ENCODE measurements at places on chromosomes 6 and 20.
A peak's percentile ranks its signal among the peaks of the same experiment; 100 is the strongest.

DNA sequence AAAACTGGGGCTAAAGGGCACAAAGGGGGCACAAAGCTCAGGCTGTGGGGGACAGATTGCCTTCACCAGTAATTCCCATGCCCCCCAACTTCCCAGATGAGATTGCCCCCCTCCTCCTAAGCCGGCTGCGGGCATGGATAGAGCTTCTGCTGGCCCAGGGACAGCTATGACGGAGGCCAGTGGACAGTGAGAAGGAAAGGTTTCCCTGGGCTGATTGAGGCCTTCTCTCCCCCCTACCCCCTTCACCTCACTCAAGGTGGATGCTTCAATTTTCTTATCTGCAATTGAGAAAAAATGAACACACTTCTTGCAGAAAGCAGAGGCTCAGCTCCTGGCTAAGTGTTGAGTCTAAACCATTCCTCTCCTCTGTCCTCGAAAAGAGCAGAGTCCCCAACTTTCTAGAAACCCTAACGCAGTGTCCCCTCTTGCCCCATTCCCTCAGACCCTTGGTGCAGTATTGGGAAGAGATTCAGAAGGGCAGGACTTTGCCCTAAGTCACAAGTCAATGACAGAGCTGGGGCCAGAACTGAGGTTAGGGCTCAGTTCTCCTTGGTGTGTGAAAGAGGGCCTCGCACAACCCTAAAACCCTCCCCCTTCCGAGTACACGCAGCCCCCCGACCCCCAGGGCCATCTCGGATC, 808 bp downstream of the SDC4 start:
- no peaks in the 10 kb centered on the region for H3K27me3 ChIP-seq
- peak overlapping the region; percentile 82 for H3K27ac ChIP-seq
- peak overlapping the region; percentile 84 for H3K4me3 ChIP-seq

DNA sequence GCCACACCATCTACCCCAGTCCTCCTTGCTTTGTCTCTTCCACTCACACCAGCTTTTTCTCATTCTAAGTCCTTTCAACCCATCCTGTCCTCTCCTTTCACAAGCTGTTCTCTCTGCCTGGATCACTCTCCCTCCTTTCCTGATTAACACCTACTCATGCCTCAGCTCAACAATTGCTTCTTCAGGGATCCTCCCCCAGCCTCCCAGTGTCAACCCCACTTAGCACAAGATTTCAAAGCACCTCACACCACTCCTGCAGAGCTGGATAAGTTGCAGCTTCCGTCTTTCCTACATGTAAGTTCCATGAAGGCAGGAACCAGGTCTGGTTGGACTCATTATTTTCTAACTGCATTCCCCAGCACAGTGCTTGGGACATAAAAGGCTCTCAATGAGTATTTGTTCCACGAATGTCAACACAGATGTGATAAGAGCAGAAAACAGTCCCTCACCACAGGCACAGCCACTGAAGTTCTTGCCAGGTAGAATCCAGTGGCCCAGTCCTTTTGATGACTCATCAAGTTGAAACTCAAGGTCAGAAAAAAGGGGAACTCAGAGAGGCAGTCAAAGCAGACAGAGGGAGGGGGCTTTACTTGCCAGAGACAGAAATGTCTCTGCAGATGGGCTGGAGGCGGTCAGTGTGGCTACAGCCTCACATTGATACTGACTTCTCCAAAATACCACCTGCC, 193.4 kb upstream of the PRDM1 start:
- no peak overlapping the region for H3K4me3 ChIP-seq
- H3K27me3 ChIP-seq: no peaks in the 10 kb centered on the region
- no peak for DNase-seq

- DNase-seq: no peak
- no peaks in the 10 kb centered on the region for H3K36me3 ChIP-seq
- no peak overlapping the region for H3K27ac ChIP-seq
- no peak overlapping the region for H3K4me3 ChIP-seq
- no peaks in the 10 kb centered on the region for H3K4me1 ChIP-seq
- no peaks in the 10 kb centered on the region for H3K27me3 ChIP-seq
Measured at GRCh38 chr6:143880412-143880811, 16.1 kb downstream of the ZC2HC1B start.

DNA sequence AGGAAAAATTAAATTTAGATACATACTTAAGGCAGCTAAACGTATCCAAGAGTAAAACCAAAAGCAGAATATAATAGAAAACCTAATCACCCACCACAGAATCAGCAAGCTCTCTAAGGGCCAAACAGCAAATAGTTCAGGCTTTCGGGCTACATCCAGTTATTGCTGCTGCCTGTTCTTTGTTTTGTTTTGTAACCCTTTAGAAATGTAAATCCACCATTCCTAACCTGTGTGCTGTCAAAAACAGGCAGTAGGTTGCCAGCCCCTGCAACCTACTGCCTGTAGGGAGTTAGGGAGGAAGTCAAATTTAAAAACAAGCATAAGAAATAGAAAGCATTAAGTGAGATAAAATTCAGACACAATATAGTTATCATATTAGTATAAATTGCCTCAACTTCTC, 225.9 kb downstream of the PTPRT start:
- H3K27ac ChIP-seq: no peak overlapping the region
- no peak for DNase-seq
- H3K27me3 ChIP-seq: no peaks in the 10 kb centered on the region
- no peaks in the 10 kb centered on the region for H3K4me1 ChIP-seq
- H3K36me3 ChIP-seq: no peaks in the 10 kb centered on the region
- H3K4me3 ChIP-seq: no peak overlapping the region

- no peaks in the 10 kb centered on the region for H3K27me3 ChIP-seq
- H3K4me1 ChIP-seq: no peaks in the 10 kb centered on the region
- no peak overlapping the region for H3K4me3 ChIP-seq
- H3K27ac ChIP-seq: no peak overlapping the region
Measured at GRCh38 chr6:166166314-166167257, 1.1 kb downstream of the TBXT start.

- no peak for DNase-seq
- no peak overlapping the region for H3K4me3 ChIP-seq
- H3K27ac ChIP-seq: no peak overlapping the region
- no peaks in the 10 kb centered on the region for H3K36me3 ChIP-seq
Measured at GRCh38 chr6:14372734-14373489, 255.3 kb downstream of the CD83 start.

GRCh38 chr20:49633643-49634042, 65.7 kb upstream of the PTGIS start:
- no peak overlapping the region for H3K27ac ChIP-seq
- H3K27me3 ChIP-seq: no peaks in the 10 kb centered on the region
- DNase-seq: no peak

- H3K4me3 ChIP-seq: peak overlapping the region; percentile 95
- H3K4me1 ChIP-seq: peaks cover 21% of the 10 kb centered on the region
- no peaks in the 10 kb centered on the region for H3K27me3 ChIP-seq
- no peak for DNase-seq
- H3K27ac ChIP-seq: peak overlapping the region; percentile 67
Measured at GRCh38 chr6:70413992-70414494, 735 bp downstream of the FAM135A start.

DNA sequence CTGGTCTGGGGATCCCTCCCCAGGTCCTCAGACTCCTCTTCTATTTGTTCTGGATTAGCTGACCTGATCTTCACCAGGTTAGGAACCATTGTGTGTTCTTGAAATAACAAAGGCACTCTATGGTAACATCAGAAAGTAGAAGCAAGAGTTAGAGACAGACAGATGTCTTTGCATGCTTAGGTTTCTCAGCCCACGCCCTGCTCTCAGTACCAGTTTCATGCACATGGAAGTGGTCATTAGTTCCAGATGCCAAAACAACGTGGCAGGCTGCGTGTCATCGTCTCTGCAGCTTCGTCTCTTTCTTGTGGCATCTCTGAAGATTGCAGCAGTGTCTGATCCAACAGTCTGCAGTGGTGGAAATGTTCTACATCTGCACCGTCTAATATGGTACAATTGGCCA, 89.4 kb downstream of the PACRG start:
- no peaks in the 10 kb centered on the region for H3K36me3 ChIP-seq
- no peak overlapping the region for H3K27ac ChIP-seq
- no peak overlapping the region for H3K4me3 ChIP-seq
- no peaks in the 10 kb centered on the region for H3K4me1 ChIP-seq

- H3K27me3 ChIP-seq: no peaks in the 10 kb centered on the region
- no peaks in the 10 kb centered on the region for H3K36me3 ChIP-seq
- no peak overlapping the region for H3K27ac ChIP-seq
- H3K4me1 ChIP-seq: no peaks in the 10 kb centered on the region
- no peak for DNase-seq
Measured at GRCh38 chr6:155036907-155037306, 41.8 kb downstream of the TIAM2 start.

DNA sequence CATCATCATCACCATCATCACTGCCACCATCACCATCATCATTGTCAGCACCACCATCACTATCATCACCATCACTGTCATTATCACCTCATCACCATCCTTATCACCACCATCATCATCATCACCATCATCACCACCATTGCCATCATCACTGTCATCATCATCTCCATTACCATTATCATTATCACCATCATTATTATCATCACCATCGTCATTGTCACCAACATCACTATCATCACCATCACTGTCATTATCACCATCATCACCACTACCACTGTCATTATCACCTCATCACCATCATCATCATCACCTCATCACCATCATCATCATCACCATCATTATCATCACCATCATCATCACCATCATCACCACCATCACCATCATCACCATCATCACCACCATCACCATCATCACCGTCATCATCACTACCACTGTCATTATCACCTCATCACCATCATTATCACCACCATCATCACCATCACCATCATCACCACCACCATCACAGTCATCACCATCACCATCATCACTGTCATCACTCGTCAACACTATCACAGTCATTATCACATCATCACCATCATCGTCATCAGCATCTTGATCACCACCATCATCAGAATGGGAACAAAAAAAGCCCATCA, 191.1 kb downstream of the TTLL2 start:
- H3K36me3 ChIP-seq: no peaks in the 10 kb centered on the region
- DNase-seq: no peak
- no peak overlapping the region for H3K4me3 ChIP-seq
- no peaks in the 10 kb centered on the region for H3K4me1 ChIP-seq
- H3K27me3 ChIP-seq: peaks cover 11% of the 10 kb centered on the region
- no peak overlapping the region for H3K27ac ChIP-seq

DNA sequence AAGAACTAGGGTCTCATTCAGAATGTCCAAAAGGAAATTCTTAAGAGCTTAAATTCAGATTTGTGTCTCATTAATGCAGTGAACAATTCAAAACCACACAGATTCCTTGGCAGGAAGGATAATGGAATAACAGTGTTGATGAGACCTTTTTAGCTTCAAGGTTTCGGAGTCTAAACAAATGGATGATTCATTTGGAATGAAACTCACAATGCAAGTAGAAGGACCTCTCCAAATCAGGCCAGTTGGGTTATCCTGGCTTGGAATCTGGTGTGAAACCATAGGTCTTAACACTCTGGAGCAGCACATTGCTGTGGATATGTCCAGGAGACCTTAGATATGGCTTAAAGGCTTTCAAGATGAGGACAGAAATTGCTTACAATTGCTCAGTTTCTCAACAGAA, 44.9 kb downstream of the KCTD20 start:
- H3K36me3 ChIP-seq: peaks cover 14% of the 10 kb centered on the region
- H3K4me1 ChIP-seq: no peaks in the 10 kb centered on the region
- no peaks in the 10 kb centered on the region for H3K27me3 ChIP-seq
- DNase-seq: no peak
- H3K27ac ChIP-seq: no peak overlapping the region

DNA sequence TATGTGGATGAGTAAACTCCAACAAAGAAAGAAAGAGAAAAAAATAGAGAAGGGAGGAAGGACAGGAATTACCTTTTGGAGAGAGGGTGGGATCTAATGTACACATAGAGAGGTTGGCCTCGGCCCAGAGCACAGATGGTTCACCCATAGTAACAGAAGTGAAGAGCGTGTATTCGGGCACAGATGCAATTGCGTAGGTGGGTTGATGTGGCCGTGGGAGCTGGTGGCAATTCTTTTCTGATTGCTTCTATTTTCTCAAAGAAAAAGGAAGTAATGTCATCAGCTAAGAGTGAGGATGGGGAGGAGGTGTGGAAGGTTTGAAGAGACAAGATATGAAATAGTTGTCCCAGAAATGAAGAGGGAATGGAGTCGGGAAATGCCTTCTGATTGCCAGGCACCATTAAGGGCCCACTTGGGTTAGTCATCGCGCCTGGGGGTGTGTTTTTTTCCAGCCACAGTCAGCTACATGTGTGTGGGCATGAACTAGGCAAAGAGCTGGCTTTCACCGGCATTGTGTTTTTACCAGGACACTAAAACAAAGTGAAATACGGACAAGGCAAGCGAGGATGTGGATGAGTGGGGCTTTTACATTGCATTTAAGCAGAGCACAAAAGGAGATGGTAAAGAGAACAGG, 158.7 kb downstream of the SYNE1 start:
- H3K4me3 ChIP-seq: no peak overlapping the region
- no peak for DNase-seq
- no peaks in the 10 kb centered on the region for H3K36me3 ChIP-seq
- H3K27me3 ChIP-seq: no peaks in the 10 kb centered on the region

DNA sequence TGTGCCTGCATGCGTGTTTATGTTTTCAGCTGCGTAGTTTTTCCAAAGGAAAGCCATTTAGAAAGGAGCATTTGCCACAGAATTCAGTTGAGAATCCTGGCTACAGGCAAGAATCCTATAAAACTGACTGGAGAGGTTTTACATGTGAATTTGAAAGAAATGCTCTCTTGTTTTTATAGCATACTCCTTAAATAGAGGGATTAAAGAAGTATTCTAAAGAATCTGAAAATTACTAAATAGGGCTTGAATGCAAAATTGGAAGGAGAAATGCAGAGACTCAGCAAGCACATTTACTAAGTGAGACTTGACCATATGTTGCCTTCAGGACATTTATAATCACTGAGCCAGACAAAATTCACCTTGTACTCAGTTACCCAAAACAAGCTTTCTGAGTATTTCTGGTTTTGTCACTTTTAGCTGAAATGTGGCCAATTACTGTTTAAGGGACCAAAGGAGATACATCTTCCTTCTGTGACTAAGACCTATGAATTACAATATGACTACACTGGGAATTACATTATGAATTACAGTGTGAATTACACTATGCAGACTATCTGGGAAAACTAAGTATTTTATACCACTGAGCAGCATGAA, 107.4 kb upstream of the ASCC3 start:
- no peak for DNase-seq
- H3K27me3 ChIP-seq: no peaks in the 10 kb centered on the region
- no peaks in the 10 kb centered on the region for H3K36me3 ChIP-seq
- H3K27ac ChIP-seq: no peak overlapping the region
